Vagina (tissue), 2 donors: ENCODE measurements at places on chromosomes 6 and 20. TPM values are rescaled to one million over a fixed set of nuclear protein-coding genes. Genes with fewer than 3 reads are reported as not detected.

- no peak overlapping the region for H3K4me3 ChIP-seq
- DNase-seq, result no peak
- H3K27ac ChIP-seq, result no peak overlapping the region
- H3K4me1 ChIP-seq, result no peaks in the 10 kb centered on the region
Measured at GRCh38 chr6:39102071-39102820, 12.7 kb downstream of the SAYSD1 start.

Gene LY6G6D
- total RNA-seq, result not detected

- H3K4me3 ChIP-seq, result no peak overlapping the region
- H3K36me3 ChIP-seq, result no peaks in the 10 kb centered on the region
Measured at GRCh38 chr6:153015094-153015640, 12.7 kb upstream of the MTRF1L start.

DNA sequence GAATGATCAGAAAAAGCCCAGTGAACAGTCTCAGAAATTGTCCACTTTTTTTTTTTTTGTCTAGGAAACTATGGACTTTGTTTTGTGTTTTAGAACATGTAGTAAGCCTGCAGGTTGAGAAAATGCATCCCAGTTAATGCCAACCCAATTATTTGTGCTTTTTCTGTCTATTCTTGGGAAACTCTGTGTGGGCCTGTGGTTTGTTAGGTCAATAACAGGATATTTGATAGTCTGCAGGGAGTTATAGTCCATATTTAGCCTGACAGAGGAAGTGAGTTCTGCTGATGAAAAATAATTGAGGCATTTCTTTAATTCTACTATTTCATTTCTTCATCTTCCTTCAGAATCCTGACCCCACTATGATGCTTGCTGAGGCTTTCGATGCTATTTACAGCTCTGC lies 154.0 kb upstream of the LAMP5 start:
- H3K4me3 ChIP-seq, result no peak overlapping the region
- no peaks in the 10 kb centered on the region for H3K36me3 ChIP-seq
- DNase-seq, result no peak

DNA sequence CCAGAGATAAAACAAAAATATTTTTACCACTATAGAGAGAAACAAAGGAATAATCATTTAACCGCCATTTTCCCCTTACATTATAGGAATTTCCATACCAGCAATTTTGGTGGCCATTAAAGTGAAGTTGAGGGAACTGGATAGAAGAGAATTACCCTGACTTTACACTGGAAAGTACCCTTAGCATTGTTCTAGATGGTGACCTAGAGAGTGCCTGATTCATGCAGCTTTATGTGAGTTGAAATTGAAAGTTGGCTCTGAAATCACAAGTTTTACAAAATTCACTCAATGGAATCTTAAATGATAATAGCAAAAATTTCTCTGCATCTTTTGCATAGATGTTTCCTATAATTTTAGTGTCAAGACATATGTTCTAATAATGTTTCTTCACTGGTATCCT lies 55.7 kb upstream of the PREP start:
- no peak for DNase-seq
- no peak overlapping the region for H3K4me3 ChIP-seq
- no peaks in the 10 kb centered on the region for H3K36me3 ChIP-seq
- no peaks in the 10 kb centered on the region for H3K4me1 ChIP-seq
- H3K27ac ChIP-seq, result no peak overlapping the region
- H3K27me3 ChIP-seq, result no peaks in the 10 kb centered on the region

- H3K27me3 ChIP-seq, result no peaks in the 10 kb centered on the region
- H3K27ac ChIP-seq, result peak overlapping the region; percentile 74
- H3K4me3 ChIP-seq, result no peak overlapping the region
- peaks cover 27% of the 10 kb centered on the region for H3K4me1 ChIP-seq
Measured at GRCh38 chr6:57305107-57305506, 12.3 kb upstream of the PRIM2 start.

DNA sequence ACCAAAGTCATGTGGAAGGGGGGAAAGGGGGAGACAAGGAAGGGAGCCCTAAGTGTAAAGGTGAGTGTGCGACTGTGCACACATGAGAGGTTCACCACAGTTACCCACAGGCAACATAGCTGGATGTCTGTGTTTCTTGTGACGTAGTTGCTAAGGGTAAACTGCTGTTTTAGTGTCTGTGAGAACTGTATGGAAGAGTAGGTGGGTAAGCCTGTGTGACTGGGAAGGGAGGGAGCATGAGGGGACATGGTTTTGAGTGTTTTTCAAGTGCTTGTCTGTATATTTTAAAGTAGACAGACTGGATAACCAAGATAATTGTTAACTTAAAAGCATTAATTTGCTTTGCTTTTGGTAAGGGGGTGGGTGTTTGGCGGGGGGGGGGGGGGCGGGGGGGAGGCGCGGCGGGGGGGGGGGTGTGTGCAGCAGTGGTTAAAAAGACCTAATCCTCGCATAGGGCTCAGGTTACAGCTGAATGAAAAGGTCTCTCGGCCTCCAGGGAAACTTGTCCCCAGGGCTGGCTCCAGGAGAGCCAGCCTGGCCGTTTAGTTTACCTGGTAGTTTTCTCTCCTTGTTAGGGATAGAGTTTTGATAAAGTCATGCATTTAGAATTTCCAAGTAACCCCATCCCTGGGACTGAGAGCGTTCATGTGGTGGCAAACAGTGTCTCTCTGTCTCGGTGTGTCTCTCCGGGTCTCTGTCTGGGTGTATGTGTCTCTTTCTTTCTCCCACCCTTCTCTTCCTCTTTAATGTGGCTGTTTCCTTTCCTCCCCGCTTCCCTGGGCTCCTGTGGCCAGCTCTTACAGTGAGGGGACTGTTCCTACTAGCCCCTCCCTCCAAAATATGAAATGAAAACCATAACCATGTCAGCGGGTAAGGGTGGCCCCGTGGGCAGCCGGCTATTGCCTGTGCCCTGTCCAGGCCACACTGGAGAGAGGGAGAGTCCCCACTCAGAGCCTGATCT lies 3.4 kb downstream of the SCUBE3 start:
- H3K4me1 ChIP-seq, result peaks cover 16% of the 10 kb centered on the region
- no peak overlapping the region for H3K27ac ChIP-seq
- no peaks in the 10 kb centered on the region for H3K36me3 ChIP-seq
- no peaks in the 10 kb centered on the region for H3K27me3 ChIP-seq
- no peak overlapping the region for H3K4me3 ChIP-seq

DNA sequence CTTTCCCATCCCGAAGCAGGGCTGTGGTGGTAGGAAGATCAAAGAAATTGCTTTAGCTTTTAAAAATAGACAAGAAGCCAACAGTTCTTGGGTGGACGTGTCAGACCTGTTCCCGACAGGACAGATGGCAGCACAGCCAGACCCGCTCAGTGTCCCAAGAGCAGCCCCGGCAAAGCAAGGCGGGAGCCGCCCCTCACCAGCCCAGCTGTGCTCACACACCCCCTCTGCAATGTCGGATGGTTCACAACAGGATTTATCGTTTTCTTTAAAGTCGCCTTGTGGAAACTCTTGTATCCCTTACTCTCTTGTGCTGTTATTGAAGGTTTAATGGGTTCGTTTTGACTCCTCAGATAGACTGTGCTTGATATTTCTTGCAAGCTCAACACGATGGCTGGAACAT lies 302.4 kb downstream of the THBS2 start:
- H3K36me3 ChIP-seq, result no peaks in the 10 kb centered on the region
- no peak for DNase-seq
- H3K4me3 ChIP-seq, result no peak overlapping the region
- no peaks in the 10 kb centered on the region for H3K27me3 ChIP-seq
- H3K4me1 ChIP-seq, result peaks cover 24% of the 10 kb centered on the region
- H3K27ac ChIP-seq, result peak overlapping the region; percentile 82

DNA sequence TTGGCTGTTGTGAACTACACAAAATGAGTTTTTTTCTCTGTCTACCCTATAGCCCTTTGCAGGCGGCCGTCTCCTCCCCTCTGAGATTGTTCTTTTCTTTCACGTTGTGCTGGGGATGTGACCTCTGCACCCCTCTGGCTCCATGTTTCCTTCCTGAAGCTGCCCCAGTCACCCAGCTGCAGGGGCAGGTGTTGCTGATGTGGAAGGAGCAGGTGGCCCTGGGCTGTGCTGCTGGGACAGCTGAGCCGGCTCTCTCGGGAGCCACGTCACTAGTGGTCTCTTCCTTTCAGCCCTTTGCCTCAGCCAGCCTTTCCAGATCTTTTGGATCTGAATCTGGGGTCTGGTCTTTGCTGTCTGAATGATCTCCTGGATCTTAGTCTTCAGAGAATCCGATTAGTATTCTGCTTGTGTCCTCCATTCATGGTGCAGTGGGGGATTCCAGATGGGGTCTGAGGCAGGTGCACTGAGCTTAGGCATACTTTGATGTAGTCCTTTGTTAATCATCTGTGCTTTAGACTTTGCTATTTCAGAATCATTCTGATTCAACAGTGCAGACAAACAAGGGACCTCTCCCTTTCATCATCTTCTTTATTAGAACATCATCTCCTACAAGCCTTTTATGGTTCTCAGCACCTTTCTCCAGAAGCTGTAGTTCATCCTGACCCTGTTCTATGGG lies 31.4 kb downstream of the TMEM181 start:
- H3K4me3 ChIP-seq, result no peak overlapping the region
- no peaks in the 10 kb centered on the region for H3K4me1 ChIP-seq
- DNase-seq, result no peak
- peaks cover 65% of the 10 kb centered on the region for H3K36me3 ChIP-seq

Gene ZC2HC1B
- total RNA-seq, result not detected

DNA sequence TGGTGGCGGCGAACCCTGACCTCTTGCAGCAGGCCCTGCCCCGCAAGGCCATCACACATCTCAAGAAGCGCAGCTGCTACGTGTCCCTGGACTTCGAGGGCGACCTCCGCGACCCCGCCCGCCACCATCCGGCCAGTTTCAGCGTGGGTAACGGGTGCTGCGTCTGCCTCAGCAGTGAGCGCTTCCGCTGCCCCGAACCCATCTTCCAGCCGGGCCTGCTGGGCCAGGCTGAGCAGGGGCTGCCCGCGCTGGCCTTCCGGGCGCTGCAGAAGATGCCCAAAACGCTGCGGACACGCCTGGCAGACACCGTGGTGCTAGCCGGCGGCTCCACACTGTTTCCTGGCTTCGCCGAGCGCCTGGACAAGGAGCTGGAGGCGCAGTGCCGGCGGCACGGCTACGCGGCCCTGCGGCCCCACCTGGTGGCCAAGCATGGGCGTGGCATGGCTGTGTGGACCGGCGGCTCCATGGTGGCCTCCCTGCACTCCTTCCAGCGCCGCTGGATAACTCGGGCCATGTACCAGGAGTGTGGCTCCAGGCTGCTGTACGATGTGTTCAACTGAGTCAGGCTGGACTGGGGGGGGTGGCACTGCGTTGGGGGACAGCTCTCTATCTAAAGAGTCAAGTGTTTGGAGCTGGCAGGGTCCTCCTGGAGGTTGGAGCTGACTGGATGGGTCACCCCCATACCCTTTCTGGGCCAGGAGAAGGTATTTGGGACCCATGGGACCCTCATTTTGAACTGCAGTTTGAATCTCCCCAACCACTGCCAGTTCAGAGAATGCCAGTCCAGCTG lies 1.1 kb downstream of the ACTL10 start:
- H3K36me3 ChIP-seq, result no peaks in the 10 kb centered on the region
- DNase-seq, result no peak
- H3K27ac ChIP-seq, result peak overlapping the region; percentile 91
- peaks cover 51% of the 10 kb centered on the region for H3K4me1 ChIP-seq
- H3K27me3 ChIP-seq, result no peaks in the 10 kb centered on the region

GRCh38 chr6:30818391-30818841 lies 65.9 kb upstream of the DDR1 start:
- no peak overlapping the region for H3K4me3 ChIP-seq
- no peak for DNase-seq
- H3K27me3 ChIP-seq, result no peaks in the 10 kb centered on the region
- H3K4me1 ChIP-seq, result peaks cover 46% of the 10 kb centered on the region

GRCh38 chr6:32882879-32883250 lies 28.9 kb downstream of the PSMB9 start:
- H3K4me3 ChIP-seq, result no peak overlapping the region
- DNase-seq, result no peak
- H3K36me3 ChIP-seq, result no peaks in the 10 kb centered on the region
- H3K27me3 ChIP-seq, result no peaks in the 10 kb centered on the region
- H3K4me1 ChIP-seq, result peaks cover 21% of the 10 kb centered on the region

DNA sequence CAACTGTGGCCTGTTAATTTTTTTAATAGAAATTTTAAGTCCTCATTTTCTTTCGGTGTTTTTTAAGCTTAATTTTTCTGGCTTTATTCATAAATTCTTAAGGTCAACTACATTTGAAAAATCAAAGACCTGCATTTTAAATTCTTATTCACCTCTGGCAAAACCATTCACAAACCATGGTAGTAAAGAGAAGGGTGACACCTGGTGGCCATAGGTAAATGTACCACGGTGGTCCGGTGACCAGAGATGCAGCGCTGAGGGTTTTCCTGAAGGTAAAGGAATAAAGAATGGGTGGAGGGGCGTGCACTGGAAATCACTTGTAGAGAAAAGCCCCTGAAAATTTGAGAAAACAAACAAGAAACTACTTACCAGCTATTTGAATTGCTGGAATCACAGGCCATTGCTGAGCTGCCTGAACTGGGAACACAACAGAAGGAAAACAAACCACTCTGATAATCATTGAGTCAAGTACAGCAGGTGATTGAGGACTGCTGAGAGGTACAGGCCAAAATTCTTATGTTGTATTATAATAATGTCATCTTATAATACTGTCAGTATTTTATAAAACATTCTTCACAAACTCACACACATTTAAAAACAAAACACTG lies 10.1 kb downstream of the HFE start:
- no peaks in the 10 kb centered on the region for H3K4me1 ChIP-seq
- H3K36me3 ChIP-seq, result no peaks in the 10 kb centered on the region
- no peak for DNase-seq
- H3K4me3 ChIP-seq, result no peak overlapping the region

DNA sequence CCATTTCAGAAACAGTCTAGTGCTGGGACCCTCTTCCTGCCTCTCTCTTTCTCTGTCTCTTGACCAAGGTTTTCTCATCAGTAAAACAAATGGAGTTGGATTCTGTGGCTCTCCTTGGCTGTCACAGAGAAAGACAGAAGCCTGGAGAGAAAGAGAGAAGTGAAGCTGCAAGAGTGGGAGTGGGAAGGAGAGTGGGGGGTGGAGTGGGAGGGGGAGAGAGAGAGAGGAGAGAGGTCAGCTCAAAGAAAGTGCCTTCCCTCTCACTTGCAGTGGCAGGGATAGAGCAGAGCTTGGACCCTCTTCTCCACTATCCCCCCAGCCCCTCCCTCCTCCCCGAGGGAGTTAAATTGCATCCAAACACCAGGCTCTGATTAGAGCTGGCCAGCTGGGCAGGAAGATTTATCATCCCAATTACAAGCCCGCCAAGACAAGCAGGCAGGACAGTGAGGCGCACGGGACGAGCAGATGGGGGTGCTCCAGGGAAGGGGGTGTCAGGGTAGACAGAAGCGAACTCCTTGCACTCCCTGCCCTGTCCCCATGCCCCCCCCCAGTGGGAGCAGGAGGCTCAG lies 74.3 kb downstream of the CD40 start:
- no peaks in the 10 kb centered on the region for H3K4me1 ChIP-seq
- no peaks in the 10 kb centered on the region for H3K36me3 ChIP-seq
- no peak for DNase-seq
- no peak overlapping the region for H3K27ac ChIP-seq

GRCh38 chr6:52371656-52372191 lies 9.8 kb downstream of the PAQR8 start:
- H3K4me3 ChIP-seq, result no peak overlapping the region
- no peak overlapping the region for H3K27ac ChIP-seq
